ENCODE measurements at places on chromosomes 3 and 15.
A peak's percentile ranks its signal among the peaks of the same experiment; 100 is the strongest.

GRCh38 chr3:58627941-58628340, 38.6 kb downstream of the FAM3D start:
- no peak for DNase-seq

DNA sequence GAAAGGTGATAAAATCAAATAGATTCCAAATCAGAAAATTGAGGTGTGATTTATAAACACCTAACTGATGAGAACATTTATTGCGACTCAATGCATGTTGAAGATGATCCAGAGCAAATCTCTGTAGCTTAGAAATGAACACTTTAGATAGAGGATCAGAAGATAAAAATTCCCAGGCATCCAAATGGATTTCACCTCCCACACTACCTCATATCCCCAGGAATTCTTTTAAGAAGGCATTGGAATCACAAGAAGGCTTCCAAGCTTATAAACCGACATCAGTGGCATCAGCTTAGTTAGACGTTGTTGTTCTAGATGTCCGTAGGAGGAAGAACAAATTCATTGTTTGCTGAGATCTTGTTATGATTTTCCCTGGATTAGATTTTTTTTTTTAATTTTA, 154.4 kb downstream of the EBLN2 start:
- no peak for DNase-seq

DNA sequence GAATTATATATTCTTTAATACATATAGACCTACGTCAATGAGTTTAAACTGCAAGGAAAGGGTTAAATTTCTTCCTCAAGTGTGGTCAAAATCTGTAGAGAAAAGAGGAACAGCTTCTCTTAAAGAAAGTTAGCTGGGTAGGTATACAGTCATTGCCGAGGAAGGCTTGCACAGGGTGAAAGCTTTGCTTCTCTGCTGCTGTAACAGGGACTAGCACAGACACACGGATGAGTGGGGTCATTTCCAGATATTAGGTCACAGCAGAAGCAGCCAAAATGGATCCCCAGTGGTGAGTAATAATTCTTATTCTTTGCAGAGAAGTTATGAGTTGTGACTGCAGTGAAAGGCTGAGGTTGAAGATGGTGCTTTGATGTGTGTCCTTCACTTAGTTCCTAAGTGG, at the start of gene CD86:
Gene CD86 (plus strand): TSS at position 148 of the 400 bp plus-strand sequence. CDS start 128 bp downstream, at position 276.
- no peak for DNase-seq

DNA sequence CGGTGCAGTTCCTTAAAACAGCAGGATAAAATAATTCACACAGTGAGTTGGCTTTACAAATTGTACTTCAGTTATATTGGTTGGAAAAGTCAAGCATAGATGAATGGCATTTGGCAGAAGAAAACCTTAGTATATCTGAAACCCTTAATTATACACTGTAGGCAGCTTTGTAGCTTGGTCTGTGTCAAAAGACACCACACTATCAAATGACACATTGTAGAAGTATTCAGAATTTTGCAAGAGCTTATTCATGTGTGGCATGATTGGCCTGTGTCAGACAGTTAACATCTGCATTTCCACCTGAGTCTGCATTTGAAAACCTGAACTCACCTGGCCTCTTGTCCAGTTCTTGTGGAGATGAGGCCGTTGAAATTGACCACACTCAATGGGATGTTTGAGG, 13.8 kb downstream of the TMEM266 start:
- DNase-seq: no peak

GRCh38 chr3:12982619-12983101, 90.6 kb downstream of the IQSEC1 start:
- DNase-seq: no peak

DNA sequence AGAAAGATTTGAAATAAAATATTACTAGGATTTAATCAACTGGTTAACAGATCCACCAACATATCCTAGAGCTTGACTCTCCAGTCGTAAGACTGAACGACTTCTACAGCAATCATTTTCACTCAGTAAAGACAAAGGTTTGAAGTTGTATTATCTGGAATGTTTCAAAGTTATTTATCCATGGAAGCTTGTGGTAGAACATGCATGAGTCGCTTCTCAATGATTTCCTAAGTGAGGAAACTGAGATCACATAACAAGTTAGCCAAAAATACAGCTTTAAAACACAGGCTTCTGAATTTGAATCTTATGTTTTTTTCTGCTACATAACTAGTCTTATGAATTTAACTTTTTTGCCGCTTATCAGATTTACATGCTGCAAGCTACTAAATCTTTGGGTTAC, 241.8 kb downstream of the FOXP1 start:
- DNase-seq: peak; percentile 83

- DNase-seq: no peak
Observed at GRCh38 chr3:14096742-14097141, 27.9 kb downstream of the CHCHD4 start.

DNA sequence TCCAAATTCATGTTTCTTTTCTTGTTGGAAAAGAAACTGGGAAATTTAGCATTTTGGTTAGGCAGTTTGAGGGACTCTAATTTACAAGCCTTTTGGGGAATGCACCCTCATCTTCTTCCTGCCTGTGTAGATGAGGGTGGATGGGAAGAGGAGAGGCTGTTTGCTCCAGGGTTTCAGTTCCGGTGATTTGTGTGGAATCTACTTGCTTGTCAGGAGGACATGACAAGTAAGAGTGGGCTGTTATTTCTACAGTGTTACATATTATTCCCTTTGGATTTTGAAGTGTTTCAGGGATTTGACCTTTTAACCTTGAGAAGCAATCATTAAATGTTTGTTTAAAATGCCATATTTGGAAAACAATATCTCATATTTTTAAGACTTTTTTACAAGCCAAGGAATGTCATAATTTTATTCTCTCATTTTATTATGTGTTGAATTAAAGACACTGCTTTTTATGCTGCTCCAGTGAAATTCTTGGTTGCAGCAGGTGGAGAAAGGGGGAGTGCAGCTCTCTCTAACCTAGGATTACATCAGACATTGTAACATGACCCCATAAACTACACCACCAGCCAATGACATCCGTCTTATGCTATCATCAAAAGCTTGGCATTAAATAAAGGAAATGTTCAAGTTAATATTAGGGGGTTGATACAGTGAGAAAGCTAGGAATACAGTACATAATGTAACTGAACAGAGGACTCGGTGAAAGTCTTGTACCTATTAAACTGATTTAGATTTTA, 30.2 kb downstream of the PLAAT1 start:
- no peak for DNase-seq

DNA sequence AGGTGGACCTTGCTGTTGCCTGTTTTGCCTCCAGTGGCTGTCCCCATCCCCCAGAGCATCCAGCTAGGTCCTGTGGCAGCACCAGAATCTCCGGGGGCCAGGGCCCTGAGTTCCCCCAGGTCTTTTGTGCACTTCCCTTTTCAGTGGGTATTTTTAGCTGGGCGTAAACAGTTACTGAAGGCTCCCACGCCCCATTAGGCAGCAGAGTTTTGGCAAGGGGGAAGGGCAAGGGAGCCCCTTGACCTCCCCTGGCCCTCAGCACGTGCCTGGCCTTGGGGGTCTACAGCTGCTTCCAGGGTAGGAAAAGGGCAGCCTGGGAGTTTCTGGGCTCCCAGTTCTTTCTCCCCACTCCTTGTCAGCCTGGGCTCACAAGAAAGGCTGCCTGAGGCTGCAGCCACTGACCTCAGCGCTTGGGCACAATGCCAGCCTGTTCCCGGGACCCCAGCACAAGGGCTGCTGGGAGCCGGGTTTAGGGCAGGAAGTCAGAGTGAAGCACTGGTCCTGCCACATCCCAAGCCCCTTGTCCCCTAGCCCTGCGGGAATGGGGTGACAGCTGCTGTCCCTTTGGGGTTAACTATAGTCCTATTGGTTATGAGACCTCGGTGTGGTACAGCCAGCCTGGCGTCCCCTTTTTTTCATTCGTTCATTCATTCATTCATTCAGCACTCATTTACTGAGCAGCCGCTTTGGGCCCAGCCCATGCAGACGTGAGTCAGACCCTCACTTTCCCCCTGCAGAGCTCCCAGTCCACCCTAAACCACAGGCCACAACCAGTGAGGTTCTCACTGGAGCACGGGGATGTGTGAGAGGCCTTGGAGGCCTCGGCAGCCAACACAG, 8.4 kb downstream of the CSK start:
- peak; percentile 90 for DNase-seq
